ENCODE measurements at places on chromosomes 4 and X.

- no peak for DNase-seq
These were observed 26.8 kb upstream of the SPATA4 start for GRCh38 chr4:176222149-176222548.

DNA sequence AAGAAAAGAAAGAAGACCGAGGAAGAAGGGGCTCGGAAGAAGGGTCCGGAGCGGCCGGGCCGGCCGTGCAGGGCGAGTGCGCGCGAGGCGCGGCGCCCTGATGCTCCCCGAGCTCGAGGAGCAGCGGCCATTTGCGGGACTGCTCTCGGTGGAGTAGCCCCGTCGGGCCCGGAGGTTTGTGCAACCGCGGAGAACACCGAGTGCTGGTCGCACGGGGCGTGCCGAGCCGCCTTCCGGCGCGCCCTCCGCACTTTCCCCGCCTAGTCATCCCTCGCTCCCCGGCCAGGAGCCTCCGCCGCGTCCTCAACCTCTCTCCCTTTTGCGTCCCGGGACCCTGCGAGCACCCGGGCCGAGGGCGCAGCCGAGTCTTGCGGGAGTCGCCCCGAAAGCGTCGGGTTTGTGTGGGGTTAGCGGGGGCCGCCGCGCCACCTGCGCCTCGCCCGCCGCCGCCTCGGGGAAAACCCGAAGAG is 127.4 kb downstream of the LAS1L start:
- DNase-seq = no peak

DNA sequence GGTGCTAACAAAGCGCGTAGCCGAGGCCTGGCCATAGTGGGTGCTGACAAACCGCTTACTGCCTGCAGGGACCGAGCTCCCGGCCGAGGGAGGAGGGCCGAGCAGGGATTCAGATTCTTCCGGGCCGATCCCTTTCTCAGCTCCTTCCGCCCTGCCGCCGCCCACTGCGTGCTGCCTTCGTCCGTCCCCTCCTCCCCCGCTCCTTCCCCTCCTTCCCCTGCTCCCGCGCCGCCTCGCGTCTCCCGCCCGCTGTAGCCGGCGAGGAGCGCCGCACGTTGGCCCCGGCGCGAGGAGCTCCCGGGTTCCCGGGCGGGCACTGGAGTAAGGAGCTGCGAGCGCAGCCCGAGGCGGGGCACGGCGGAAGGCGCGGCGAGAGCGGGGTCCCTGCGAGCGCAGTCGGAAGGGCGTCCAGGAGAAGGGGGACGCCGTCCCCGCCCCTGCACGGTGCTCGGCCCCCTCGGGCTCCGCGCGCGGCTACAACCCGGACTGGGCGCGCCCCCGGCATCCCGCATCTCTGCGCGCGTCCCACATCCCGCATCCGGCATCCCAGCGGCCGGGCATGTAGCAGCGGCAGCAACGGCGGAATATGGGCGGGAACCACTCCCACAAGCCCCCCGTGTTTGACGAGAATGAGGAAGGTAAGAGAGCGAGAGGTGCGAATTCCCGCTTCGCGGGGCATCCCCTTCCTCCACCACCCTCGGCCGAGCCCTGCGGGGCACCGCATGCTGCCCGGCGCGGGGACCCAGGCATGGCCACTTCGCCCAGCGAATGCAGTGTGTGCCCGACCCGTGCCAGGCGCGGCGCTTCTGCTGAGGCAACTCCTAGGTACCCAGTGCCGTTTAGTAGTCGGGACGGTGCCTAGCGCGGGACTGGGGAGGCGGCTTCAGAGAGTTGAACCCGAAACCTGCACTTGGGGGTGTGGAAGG is at the start of gene STK32B:
Gene STK32B (plus strand): TSS at position 203 of the 926 bp plus-strand sequence.
- DNase-seq = no peak

GRCh38 chr4:117134386-117134785 is 49.0 kb upstream of the TRAM1L1 start:
- DNase-seq = no peak

- DNase-seq = no peak
These were observed 41.3 kb upstream of the TXK start for GRCh38 chr4:48175328-48175727.

GRCh38 chrX:47662144-47662657 is 3.2 kb upstream of the UXT start:
- DNase-seq = no peak

GRCh38 chr4:11791797-11792196 is 363.1 kb upstream of the HS3ST1 start:
- DNase-seq = no peak

DNA sequence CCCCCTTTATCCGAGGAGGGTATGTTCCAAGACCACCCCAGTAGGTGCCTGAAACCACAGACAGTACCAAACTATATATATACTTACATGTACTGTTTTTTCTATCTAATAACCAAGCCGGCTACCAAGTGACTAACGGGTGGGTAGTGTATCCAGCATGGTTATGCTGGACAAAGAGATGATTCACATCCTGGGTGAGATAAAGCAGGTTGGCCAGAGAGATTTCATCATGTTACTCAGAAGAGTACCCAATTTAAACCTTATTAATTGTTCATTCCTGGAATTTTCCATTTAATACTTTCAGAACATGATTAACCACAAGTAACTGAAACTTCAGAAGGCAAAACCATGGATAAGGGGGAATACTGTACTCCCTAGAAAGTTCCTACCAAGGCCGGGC is 46.5 kb downstream of the RFC1 start:
- no peak for DNase-seq

Measured in stimulated activated CD8-positive, alpha-beta memory T cell treated with anti-CD3 and anti-CD28 coated beads, Interleukin-15, amount 100 ng/mL, for 4 hours (primary cell).